Esophagus squamous epithelium (tissue), 5 donors: ENCODE measurements at places on chromosomes 5 and 9.

DNA sequence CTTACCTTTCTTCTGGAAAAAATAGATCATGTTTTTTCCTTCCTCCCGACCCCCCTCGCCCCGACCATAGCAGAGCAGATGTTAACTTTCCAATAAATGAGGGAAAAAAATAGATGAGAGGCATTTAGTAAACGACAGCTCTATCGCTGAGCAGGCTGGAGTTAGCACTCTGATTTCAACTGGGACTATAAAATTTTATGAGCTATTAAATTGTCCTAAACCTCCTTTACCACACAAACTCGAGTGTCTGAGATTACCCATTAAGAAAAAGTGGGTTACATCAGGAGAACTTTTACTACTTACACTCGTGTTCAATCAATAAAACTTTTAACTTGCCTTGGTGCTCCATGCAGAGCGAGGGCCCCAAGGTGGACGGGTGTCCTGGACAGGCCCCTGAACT is 59.8 kb upstream of the RNU6ATAC start:
- DNase-seq = no peak

DNA sequence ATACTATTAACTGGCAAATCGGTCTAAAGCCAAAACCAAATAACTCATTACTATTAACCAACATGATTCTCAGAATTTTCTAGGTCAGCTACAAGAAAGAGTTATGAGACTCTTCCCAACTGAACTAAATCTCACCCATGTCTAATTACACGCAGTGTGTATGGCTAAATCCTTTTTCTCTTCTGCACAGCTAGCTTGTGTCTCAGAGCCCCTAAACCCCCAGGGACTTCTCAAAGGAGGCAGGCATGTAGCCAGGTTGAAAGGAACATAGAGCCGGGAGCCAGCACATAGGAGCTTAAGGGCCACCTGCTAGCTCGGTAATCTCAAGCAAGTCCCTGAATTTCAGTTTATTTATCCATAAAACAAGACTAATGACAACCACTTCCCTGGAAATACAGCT is 2.2 kb upstream of the GZMK start:
- DNase-seq = no peak

DNA sequence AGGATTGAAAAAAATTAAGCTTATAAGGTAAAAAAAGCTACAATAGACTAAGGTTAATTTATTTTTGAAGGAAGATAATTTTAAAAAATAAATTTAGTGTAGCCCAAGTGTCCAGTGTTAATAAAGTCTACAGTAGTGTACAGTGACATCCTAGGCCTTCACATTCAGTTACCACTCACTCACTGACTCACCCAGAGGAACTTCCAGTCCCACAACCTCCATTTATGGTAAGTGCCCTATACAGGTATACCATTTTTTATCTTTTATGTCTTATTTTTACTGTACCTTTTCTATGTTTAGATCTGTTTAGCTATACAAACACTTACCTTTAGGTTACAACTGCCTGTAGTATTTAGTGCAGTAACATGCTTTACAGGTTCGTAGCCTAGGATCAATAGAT is 79.8 kb upstream of the ZNF462 start:
- DNase-seq = no peak

- DNase-seq = no peak
Measured at GRCh38 chr9:16068476-16068875, 515.6 kb downstream of the CCDC171 start.

DNA sequence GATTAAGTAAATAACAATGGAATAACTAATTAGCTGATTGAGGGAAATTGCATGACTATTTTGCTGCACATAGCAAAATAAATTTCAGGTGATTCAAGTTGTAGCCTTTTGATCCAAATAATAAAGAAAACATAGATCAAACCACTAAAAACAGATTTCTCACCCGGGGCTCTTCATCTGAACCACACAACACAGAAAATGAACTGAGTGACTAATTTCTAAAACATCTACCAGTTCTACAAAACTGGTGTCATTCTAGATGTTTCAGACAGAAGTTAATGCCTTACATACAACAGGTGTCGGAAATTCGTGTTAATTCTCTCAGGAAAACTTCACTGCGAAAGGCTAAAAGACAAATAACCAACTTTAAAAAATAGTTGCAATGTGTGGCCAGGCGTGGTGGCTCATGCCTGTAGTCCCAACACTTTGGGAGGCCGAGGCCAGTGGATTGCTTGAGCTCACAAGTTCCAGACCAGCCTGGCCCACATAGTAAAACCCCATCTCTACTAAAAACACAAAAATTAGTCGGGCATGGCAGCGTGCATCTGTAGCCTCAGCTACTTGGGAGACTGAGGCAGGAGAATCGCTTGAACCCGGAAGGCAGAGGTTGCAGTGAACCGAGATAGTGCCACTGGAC is 6.9 kb downstream of the PROP1 start:
- DNase-seq = no peak

GRCh38 chr9:131640438-131641137 is 95.3 kb downstream of the PRRT1B start:
- DNase-seq = no peak

DNA sequence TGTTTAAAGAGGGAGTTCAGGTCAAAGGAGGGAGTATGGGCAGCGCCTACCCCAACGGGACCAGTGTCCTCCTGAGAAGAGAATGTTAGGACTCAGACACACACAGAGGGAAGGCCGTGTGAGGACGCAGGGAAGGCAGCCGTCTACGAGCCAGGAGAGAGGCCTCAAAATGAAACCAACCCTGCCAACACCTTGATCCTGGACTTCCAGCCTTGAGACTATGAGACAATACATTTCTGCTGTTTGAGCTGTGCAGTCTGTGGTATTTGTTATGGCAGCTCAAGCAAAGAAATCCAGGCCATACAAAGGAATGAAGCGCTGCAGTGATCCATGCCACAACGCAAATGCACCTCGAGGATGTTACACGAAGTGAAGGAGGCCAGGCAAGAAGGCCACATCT is 97.9 kb downstream of the COL23A1 start:
- DNase-seq = no peak

DNA sequence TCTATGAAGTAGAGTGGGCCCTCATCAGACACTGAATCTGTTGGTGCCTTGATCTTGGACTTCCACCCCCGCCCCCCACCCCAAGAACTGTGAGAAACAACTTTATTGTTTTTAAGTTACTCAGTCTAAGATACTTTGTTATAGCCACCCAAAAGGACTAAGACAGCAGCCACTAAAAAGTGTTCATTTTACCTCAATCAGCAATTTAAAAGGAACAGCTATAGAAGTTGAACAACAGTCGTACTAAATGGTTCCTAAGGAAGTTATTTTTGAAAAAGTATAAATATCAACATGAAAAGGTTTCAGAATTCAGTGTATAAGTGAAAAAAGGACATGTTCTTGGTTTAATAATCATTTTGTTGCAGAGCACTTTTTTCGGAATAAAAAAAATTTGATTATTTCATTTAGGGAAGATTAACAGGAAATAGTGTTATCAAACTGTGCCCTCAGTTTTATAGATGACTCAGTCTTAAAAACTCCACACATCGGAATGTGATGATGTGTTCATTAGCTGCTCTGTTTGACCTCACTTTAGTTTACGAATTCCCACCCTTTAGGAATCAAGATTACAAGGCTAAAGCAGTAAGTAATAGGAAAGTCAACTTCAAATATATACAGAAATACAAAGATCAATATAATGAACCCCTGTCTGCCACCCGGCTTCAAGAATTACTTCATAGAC is 71.2 kb downstream of the MTAP start:
- DNase-seq = no peak

DNA sequence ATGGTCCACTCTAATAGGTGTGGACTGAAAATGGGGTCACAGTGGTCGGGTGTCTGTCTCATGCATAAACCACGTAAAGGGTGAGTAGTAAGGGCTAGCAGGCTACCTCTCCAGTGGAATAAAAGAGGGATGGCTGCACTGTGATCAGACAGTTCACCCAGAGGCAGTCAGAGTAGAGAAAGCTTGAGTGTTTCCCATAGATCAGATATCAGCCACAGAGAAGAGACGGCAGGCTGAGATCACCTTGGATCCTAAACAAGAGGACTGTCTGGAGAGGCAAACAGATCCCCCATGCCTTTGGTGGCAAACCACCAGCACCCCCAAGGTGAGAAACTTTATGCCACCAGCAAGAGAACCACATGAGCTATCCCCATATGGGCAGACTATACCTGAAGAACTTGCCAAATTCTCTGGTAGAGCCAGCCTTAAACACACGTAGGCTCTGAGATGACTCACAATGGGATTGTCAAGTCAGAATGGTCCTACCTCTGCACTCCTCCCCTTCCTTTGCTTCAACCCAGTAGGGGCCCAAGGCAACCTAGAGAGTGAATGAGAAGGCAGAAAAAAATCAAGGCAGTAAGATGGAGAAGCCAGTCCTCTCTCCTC is 205.2 kb upstream of the MAP3K1 start:
- DNase-seq = no peak

DNA sequence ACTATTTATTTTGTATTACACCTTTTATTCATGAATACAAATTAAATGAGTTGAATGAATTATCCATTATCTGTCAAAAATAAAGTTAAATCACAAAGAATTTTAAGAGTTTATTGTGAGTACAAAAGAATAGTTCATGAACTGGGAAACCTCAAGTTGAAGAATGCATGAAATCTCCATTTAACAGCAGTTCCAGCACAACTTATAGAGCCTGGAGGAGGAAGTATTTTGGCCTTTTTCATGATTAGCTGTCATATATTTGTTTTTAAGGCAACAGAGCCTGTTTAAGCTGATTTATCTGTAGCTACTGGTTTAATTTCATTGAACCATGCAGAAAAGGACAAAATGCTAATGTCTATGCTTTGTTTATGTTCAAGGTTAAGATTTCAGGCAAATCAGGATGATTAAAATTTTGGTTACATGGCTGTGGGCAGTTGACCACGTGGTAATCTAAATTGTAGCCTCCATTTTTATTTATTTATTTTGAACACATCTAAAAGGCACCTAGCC is 12.2 kb downstream of the SPINK1 start:
- DNase-seq = no peak

- DNase-seq = no peak
Measured at GRCh38 chr9:129822898-129823541, 916 bp downstream of the TOR1A start.

DNA sequence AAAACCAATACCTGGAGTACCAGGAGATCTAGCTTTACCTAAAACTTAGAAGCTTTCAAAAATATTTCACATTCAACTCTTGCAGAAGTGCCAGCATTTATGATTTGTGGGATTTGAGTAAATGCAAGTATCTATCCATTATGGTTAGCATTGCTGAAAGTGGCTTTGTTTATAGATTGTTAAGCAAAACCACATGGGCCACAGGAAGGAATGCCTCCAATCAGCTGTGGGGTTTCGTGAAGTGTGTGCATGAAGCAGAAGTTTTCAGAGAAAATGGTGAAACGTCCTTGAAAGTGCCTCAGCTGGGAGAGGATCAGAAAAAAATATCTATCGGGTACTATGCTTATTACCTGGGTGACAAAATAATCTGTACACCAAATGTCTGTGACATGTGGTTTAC is 4.2 kb downstream of the LECT2 start:
- DNase-seq = no peak

DNA sequence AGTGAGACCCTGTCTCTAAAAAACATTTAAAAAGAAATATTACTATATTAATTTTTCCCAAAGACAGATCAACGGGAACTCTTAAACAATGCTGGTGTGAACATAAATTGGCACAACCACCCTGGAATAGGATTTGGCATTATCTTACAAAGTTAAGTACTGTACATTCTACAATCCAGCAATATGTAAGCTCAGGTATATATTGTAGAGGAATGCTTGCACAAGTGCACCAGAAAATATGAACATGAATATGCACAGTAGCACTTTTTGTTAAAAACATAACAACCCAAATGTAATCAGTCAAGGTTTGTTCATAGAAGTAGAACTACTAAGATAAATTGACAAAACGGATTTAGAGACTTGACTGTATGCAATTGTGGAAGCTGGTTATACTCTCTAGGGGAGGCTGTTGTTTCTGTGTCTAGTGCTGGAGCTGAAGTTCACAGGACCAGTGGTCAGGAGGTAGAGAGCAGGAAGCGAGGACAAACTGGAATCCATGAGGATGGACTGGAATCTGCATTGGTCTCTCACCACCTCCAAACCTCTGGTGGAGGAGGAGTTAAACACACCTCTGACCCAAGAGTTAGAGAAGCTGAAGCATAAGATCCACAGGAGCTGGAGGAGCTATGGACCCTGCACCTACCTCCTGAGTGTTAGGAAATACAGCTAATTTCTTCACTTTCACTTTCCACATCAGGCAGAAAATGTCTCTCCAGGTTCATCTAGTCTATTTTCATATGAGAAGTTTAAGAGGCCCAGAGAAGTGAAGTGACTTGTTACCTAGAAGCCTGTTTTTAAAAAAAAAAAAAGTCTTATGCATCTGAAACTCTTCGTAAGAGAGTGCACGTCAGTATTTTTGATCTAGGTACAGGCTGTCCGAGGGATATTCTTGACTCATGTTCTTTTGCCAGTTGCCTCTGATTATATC is 20.3 kb upstream of the RIC1 start:
- no peak for DNase-seq

- DNase-seq = no peak
Measured at GRCh38 chr5:52283221-52283620, 504.5 kb upstream of the ITGA1 start.

DNA sequence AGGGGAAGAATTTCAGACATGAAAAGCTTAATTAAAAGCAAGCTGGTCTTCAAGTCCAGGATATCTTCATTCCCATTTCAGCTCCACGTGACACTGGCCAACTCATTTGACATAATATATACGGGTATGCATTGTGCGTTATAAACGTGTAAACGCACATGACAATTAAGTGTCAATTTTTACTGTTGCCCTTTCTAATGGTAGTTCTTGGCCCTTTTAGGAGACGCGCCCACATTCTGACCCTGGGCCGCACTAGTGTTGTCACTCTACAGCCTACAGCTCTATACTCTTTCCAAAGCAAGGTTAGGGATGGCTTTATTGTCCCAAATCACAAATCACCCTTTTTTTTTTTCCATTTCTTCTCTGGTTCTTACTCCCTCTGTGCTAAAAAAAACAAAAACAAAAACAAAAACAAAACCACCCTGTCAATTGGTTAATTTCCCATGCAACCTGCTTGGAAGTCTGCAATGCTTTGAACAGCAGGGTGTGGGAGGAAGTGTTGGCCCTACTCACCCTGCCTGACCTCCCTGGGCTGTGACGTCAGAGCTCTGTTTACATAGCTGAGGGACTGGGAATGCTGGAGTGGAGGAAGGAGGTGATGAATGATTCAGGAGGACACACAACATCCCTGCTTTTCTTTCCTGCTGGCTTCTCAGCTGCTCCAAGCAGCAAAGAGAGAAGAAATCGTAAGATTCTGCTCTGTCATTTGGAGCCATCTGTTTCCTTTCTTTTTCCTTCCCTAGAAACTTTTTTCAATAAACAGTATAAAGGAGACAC is 19.3 kb downstream of the RFK start:
- DNase-seq = no peak

DNA sequence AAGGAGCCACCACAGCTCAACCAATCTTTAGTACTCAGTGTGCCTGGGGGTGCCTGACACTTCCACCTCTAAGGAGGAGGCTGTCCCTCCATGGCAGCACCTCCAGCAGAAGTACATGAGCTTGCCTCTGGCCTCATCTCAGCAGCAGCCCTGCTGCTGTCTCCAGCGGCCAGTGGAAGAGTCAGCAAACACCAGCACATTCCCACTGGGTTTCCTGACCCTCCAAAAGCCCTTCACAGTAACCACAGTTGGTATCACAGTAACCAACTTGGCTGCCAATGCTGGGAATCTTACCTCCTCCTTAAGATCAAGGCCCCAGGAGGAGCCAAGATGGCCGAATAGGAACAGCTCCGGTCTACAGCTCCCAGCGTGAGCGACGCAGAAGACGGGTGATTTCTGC is 29.4 kb downstream of the FSTL4 start:
- no peak for DNase-seq

GRCh38 chr9:36836486-36836885 is 197.6 kb downstream of the PAX5 start:
- no peak for DNase-seq

- DNase-seq = no peak
Measured at GRCh38 chr9:127447416-127448111, 3.6 kb downstream of the RPL12 start.
